ENCODE measurements at places on chromosomes 12 and 14.

- DNase-seq: no peak
These were observed 108.4 kb downstream of the BRMS1L start for GRCh38 chr14:35934499-35934898.

DNA sequence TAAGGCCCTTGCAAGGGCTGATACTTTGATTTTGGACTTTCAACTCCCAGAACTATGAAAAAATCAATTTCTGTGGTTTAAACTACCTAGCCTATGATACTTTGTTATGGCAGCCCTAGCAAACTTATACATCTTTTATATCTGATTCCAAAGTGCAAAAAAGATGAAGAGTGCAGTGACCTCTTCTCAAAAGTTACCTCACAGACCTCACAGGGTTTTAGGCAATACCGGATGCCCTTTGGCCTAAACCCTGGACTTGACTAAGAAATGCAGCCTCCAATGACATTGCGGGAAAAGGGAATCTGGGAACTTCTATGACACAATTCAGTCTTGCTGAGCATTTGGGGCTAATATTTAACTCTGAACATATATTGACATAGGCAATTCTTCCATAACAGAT, 63.3 kb downstream of the IGF1 start:
- DNase-seq: no peak

- no peak for DNase-seq
These were observed 397.6 kb downstream of the BCAT1 start for GRCh38 chr12:24551163-24551786.

GRCh38 chr12:111238075-111238734, 130.7 kb downstream of the PHETA1 start:
- DNase-seq: no peak

DNA sequence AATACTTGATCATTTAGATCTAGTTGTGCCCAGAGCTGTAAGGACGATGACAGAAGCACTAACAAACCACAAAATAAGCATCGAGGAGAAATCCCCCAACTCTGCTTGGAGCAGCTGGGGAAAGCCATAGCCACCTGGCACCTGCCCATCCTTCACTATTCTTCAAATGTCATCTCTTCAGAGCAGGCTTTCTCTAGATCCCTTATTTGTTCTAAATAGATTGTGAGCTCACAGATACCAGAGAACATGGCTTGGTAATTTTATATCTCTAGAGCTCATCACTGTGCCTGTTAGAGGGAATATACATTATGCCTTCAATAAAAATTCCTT, 50.9 kb downstream of the GRIP1 start:
- no peak for DNase-seq

DNA sequence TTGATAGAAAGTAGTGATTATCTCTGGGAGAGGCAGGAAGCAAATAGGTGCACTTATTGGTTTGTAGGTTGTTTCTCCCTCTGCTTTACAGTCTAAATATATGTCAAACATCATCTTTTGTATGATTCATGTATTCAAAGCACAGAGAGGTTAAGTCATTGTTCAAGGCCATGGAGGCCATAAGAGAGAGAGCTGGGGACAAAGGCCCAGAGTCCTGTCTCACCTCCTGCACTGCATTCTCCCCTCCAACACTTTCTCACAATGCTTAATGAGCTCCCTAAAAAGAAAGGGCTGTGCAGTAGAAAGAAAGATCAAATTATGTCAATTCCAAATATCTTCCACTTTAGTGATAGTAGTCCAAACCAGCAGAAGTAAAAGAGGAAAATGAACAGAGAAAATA, 180.4 kb upstream of the DIO3 start:
- no peak for DNase-seq

GRCh38 chr12:75452675-75453330, 27.8 kb upstream of the GLIPR1 start:
- no peak for DNase-seq

- DNase-seq: peak; percentile 64
These were observed at the start of gene PRICKLE1 for GRCh38 chr12:42589465-42590329. Gene PRICKLE1 (minus strand): TSS chr12:42589746. CDS start chr12:42472516, 117,230 bp downstream.

DNA sequence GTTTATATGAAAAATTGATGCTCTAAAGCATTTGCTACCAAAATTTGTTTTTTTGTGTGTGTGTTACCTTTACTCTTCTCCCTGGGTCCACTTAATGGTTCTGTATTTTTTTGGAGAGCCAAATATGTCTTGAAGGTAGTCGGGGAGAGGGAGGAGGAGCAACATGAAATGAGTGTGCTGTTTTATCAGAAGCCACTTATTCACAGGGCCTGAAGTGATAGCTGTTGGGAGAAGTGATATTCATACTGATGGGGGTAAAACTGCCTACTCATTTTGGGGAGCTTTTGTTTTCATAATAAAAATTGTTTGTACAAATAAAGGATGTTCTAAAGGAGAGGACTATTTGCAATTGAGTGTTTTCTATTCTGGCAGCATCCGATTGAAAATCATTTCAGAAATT, 29.2 kb downstream of the CRADD start:
- no peak for DNase-seq

DNA sequence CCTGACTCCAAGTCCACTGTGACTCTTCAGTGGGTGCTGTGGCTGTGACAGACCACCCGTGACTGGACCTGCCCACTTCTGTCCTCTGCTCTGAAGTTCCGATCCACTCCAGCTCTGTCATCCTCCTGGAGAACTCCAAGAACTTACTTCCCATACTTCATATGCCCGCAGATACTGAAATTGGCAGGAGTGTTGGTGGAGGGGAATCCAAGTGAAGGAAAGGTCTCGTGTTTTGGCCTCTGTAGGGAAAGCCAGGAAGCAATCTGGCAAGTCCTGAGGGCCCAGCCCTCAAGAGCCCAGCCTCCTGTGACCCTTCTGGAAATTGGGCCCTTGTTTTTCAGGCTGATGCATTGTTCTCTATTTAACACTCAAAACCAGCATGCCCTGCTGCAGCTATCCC, 22.4 kb upstream of the FKBP4 start:
- no peak for DNase-seq

DNA sequence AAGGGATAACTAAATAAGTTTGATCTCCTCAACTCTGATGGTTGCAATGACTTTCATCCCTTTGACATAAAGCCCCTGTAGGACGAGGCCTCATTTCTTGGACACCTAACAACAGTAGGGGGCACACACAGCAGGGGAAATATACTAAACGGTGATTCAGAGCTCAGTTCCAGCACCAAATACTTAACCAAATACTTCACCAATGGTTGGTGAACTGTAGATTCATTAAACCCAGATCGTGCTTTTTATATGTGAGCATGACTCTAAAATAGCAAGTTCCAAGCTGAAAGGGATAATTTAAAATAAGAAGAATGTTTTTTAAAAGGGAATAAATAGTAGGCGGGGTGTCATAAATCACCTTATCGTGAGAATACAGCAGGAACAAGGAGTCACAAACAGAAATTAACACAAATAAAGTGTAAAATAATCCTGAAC, 53.2 kb downstream of the ATG2B start:
- DNase-seq: no peak

GRCh38 chr12:27176765-27177164, 67.3 kb upstream of the STK38L start:
- DNase-seq: no peak

Measured in GOT3 (cell line).